Foreskin keratinocyte (primary cell): ENCODE measurements at places on chromosomes 16 and 17.
A peak's percentile ranks its signal among the peaks of the same experiment; 100 is the strongest.

- no peak for DNase-seq
These were observed 18.5 kb upstream of the AATK start for GRCh38 chr17:81184555-81184954.

GRCh38 chr17:44074231-44074910 is 3.8 kb downstream of the G6PC3 start:
- no peak for DNase-seq

DNA sequence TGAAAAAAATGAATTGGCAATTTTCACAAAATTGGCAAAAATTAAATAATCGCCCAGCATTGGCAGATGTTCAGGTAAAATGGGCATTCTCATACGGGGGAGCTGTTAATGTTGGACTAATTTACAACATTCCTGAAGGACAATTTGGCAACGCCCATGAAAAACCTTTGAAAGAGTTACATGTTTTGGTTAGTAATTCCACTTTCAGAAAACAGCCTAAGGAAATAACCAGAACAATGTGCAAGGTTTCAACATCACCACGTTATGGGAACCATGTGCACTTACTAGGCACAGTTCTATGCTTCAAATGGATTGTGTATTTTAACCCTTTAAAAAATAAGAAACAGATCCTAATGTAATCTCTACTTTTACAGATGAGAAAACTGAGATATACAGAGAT is 62.7 kb downstream of the CDYL2 start:
- peak; percentile 41 for DNase-seq

GRCh38 chr17:31269578-31269983 is 27.5 kb downstream of the OMG start:
- DNase-seq = peak; percentile 80

GRCh38 chr17:77476498-77476897 is 335.7 kb downstream of the SEC14L1 start:
- no peak for DNase-seq

DNA sequence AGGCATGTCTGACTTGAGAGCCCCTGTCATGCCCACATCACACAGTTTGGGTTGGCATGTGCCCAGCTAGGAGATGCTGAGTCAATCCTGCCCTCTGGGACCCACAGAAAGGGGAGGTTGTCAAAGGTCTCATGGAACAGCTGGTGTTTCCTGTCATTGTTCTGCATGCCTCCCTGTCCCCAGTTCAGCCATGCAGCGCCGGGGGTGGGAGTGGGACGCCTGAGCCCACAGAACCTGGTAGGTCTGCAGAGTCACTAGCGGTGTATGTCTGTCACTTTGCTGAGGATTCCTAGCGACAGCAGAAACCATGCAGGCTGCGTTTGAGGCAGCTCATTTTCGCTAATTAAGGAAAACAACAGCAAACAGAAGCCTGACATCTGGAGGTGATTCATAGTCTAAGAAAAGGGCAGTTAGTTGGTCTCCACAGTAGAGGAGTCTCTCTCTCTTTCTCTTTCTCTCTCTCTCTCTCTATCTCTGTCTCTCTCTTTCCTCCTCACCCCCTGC is 19.6 kb upstream of the CCL1 start:
- DNase-seq = no peak

- DNase-seq = peak; percentile 79
These were observed 17.5 kb downstream of the GUCY2D start for GRCh38 chr17:8019665-8020650.

DNA sequence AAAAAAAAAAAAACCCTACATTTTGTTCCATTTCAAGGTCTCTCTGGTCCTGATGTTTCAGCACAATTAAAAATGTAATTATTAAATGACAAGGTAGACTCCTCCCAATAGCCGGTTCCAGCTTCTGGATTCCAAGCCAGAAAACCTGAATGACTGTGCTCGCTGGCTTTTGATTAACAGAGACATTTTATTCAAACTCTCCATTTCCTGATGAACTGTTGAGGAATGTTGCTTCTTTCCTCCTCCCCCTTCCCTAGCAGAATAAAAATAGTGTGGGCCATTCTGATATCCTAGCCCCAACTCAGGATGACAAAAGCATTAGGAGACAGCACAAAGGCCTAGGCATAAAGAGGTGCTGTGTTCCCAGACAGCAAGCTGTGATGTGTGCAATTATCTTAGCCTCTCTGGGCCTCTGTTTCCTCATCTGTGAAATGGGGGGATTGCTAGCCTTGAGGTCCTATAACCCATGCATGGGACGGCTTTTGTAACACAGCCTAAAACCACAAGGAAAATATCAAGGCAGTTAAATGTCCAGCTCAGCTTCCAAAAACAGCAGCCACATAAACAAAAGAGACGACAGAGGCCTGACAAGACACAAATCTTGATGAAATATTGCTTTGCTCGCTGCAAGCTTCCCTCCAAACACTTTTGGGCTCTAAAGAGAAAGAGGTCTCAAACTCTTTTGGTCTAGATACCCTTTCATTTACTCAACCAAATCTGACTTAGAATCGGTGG is 127.2 kb upstream of the RCVRN start:
- DNase-seq = no peak

DNA sequence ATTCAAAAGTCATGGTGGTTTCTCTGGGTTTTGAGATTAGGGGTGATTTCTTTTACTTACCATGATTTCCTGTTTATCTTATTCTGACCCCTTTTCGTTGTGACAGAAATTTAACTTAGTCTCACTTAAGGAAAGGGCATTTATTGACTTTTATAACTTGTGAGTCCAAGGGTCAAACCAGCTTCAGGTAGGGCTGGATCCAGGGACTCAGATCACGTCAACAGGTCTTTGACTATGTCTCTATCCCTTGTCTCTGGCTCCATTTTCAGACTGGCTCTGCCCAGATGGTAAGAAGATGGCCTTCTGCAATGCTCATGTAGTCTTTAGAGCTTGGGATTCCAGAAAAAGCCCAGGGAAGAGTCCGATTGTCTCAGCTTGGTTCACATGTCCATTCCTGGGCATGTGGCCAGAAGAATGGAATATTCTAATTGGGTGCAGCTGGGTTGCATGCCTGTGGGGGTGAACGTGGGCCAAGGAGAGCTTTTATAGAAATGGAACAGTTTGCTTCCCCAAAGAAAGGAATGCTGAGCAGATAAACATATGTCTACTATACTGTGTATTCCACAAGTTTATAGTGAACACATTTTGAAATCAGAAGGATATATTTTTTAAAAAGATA is 13.4 kb downstream of the USP43 start:
- no peak for DNase-seq

DNA sequence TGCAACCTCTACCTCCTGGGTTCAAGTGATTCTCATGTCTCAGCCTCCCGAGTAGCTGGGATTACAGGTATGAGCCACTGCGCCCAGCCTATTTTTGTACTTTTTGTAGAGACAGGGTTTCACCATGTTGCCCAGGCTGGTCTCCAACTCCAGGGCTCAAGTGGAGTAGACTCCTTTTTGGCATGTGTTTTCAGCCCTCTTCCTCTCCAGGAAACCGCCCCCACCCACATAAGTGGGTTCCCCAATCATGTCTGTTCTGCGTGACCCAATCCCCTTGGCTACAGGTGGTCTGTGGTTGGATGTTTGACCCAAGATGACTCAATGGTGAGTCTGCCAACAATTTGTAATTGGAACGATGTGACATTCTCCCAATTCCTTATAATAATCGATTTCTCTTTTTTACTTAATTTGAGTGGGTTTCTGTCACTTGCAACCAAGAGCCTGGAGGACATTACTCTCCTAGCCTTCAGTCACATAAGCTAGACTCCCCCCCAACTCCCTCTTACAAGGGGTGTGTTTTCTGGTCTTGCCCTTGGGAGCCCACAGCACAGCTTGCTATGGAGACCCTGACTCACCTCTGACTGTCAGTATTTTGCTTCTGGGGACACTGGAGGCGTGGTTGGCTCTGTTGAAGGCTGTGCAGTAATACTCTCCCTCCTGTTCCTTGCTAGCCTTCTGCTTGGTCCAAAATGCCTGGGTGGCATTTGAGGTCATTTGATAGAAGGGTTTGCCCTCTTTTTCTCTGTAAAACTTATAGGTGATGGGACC is 34.9 kb downstream of the PECAM1 start:
- no peak for DNase-seq

DNA sequence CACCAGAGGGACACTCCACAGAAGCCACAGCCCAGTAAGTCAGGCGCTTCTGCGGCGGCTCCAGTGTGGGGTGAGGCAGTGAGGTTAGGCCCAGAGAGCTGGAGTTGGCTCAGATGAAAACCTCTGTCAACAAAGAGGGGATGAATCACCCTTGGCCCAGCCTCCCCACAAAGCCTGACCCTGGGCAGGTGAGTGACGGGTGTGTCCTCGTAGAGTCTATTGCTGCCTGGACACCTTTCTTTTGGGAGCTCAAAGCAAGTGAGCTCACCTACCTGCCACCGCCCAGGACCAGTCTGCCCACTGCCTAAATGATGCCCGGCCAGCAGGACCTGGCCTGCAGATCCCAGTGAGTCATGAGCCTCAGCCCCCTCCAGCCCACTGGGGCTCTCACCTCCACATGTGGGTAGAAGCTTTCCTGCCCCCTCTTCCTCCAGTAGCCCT is 24.9 kb upstream of the DBNDD1 start:
- DNase-seq = peak; percentile 71

DNA sequence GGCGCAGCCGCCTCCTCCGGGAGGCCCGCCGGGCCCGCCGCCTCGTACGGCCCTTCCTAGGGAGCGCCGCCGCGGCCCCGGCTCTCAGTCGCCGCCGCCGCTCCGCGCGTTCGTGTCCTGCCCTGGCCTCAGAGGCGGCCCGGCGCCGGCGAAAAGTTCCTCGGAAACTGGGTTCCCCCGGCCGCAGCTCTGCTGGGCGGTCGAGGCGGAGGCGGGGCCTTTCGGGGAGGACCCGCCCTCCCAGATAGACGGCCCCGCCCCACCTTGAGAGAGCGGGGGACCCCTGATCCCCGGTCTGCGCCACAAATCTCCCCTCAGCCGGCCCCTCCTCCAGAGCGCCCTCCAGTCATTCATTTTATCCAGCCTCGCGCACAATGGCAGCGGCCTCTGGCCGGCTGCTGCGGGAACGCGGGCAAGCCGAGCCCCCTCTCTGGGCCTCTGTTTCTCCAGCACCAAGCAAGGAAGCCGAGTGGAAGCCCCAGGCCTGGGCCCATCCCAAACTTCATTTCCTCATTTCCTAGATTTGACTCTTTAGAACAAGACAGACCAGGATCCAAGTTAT is at the start of gene SREBF1:
SREBF1 (minus strand) TSS at position 169 of the 562 bp plus-strand sequence. CDS start 169 bp downstream, outside the sequence.
- DNase-seq = peak; percentile 44

DNA sequence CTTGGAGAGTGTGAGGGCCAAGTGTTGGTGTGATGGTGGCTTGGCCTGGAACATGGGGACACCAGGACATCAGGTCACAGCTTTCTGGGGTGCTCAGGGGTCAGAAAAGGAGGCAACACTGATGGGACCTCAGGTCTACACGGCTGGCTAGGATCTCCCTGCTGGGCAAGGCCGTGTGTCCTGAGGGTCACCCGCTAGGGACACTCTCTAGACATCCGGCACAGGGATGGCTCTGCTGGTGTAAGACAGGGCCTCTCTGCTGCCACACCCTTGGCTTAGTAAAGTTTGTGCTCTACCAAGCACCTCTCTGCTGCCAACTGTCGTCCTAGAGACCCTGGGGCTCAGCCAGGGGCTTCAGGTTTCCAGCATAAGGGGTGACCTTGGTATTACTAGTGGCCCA is 16.3 kb downstream of the SLC13A5 start:
- DNase-seq = no peak
